ENCODE measurements at places on chromosomes 3 and 15.

DNA sequence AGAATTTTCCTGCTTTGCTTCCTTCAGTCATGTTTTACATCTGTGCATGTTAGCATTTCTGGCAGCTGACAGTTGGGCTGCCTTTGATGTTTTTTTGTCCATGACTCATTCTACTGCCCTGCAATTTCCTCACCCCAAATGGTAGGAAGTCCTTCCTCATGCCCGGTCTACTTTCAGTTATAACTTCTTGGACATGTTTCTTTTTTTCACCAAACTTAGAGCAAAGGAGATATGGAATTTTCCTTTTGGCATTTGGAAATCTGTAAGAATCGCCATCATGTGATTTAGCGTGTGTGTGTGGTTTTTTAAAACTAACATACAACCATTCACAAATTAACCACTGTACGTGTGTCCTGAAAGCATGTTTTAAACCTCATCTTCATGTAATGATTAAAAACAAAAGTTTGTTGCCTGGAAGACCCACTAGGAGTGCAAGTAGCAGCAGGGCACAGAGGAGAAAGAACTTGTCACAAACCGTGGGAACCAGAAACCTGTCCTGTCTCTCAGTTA is 430.7 kb upstream of the CFAP20DC start:
- DNase-seq: peak; percentile 52

DNA sequence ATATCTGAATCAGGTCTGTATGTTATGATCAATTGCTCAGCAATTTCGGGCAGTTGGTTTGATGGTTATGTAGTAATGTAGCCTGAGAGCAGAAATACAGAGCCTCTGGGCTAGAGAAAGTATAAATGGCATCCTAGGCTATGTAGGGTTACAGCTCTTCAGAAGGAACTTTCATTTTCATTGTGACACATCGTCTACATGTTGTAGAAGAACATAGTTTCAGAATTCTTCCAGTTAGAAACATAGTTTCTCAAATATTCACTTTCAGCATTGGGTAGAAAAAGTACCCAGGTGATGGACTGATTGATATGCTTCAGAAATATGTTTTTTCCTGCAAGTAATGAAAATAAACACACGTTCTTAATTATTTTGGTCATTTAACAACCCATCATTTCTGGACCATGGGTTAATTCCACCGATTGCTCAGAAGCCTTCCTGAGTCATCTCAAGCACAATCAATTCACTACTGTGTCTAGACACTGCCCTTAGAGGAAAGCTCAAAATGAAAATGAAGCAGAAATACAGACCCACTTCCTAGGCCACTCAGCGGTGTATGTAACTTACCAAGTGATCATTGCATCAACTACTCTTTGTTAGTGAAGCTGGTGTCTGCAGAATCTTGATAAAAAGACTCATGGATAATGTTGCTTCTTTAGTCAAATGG is 88.8 kb upstream of the TSEN2 start:
- DNase-seq: no peak

- DNase-seq: no peak
These were observed 98.4 kb downstream of the GABRB3 start for GRCh38 chr15:26674467-26674866.

GRCh38 chr3:146345900-146346299 is 95.0 kb upstream of the PLSCR4 start:
- no peak for DNase-seq

DNA sequence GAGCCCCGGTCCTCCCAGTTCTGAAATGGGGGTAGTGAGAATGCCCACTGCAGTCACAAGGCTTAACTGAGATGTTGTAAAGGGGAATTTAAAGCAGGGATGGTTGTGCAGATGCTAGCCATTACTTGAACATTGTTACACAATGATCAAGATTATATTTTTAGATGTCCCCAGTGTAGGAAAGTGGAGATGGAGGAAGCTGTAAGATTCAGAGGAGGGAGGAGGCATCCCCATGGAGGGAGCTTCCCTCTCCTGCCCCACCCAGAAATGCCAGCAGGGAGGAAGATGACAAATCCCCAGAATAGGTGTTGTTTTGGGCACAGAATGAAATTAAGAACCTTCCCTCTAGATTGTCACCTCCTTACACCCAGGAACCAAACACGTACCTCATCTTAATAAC is 46.1 kb downstream of the EFCAB12 start:
- no peak for DNase-seq

GRCh38 chr15:67184208-67184925 is 70.1 kb downstream of the AAGAB start:
- no peak for DNase-seq

DNA sequence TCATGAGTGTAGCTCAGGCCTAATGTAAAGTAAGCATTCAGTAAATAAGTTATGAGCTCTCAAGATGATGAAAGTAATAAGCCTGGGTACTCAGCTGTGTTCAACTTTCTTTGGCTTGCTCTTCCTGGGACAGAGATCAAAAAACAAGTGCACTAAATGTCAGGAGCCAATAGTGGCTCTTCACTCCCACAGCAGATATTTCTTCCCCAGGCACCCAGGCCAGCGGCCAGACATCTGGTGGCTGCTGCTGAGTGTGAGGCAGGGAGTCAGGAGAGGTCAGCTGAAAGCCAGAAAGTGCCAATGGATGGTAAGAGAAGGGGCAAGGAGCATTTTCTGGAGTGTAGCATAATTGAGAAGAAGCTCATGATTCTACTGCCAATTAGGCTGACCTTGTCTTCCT is 18.2 kb upstream of the ITGA11 start:
- no peak for DNase-seq

GRCh38 chr3:189927975-189928895 is 192.5 kb downstream of the P3H2 start:
- no peak for DNase-seq

DNA sequence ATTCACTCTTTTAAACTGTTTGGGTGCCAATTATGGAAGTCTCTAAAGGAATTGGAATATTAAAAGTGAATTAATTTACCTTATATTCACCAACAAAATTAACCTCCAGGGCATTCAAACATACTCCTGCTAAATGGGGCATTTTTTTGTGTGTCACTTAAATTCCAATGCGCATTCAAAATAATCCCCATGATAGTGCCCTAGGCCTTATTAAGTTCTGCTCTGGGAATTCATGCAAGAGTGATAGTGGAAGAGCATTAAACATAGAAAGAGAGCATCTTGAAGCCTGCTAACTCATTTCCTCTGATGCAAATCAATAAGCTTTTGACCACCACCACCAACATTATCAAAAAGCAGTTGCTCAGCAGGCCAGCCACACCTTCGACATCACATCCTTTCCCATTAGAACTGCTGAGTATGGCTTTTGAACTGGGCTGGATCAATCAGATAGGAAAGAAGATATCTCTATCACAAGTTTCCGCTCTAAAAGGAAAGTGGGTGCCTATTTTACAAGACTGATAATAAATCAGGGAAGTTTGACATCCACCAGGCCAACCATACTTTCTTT is 156.7 kb downstream of the TMCO5A start:
- no peak for DNase-seq

DNA sequence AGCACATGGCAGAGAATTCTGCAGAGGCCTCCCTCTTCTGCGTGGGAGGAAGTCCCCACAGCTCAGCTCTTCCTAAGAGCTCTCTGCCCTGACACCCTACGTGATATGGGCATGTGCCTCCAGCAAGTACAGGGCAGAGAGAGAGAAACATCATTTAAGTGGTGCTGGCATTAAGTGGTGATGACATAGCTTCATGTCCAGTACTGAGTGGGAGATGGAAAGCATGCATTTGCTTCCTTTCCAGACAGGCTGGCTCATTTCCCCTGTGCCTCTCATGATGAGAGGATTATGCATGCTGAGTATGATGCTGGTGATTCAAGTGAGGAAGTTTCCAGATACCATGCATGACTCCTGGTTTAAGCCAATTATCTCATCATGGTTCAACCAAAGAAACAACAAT is 26.9 kb downstream of the BFSP2 start:
- DNase-seq: no peak

- DNase-seq: no peak
These were observed 380.2 kb upstream of the ATP11B start for GRCh38 chr3:182413061-182413460.

- no peak for DNase-seq
These were observed 15.8 kb upstream of the RFTN1 start for GRCh38 chr3:16529264-16529663.

DNA sequence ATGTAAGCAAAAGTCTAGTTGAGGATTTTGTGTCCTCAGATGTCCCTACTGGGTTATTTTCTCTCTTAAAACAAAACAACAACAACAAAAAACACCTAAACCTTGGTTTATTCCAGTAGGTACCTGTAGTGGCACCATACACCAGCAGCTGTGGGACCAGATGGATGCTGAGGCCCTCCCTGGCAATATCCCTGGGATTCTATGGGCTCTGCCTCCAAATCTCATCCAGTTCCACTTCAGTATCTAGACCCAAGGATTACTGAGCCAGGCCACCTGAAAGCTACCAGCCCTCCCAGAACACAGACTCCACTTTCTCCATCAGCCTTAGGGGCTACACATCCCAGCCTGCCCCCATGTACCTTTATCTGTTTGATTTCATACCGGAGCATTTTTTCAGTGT is 1.7 kb downstream of the TIMP4 start:
- DNase-seq: no peak

DNA sequence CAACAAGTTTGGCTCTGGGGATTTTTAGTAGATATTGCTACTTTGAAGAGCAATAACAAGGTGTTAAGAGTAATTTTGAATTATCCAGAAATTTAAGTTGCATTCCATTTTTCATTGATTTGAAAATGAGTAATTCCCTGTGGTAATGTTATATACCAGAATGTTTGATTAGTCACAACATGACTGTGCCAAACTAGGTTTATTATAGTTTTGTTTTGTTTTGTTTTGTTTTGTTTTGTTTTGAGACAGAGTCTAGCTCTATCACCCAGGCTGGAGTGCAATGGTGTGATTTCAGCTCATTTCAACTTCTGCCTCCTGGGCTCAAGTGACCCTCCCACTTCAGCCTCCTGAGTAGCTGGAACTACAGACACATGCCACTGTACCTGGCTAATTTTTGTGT is 40.7 kb downstream of the CNOT10 start:
- DNase-seq: no peak

- no peak for DNase-seq
These were observed 32.6 kb upstream of the IREB2 start for GRCh38 chr15:78405336-78405924.

DNA sequence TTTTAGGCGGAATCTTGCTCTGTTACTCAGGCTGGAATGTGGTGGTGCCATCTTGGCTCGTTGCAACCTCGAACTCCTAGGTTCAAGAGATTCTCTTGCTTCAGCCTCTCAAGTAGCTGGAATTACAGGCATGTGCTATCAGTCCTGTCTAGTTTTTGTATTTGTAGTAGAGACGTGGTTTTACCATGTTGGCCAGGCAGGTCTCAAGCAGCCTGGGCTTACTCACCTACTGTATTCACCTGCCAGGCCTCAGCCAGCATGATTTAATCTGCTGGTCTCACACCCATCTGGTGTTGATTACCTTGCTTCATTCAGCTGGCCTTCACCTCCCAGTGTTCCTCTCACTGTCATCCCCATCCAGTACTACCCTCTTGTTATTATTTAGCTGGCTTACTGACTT is 102.0 kb downstream of the IL12A start:
- no peak for DNase-seq

- DNase-seq: no peak
These were observed 32.4 kb upstream of the SMAD3 start for GRCh38 chr15:67033012-67033411.

GRCh38 chr15:59244337-59244736 is 37.7 kb downstream of the LDHAL6B start:
- DNase-seq: peak; percentile 72
